ENCODE measurements at places on chromosomes 6 and 20.

GRCh38 chr6:136923116-136923953 is 1.2 kb downstream of the SLC35D3 start:
- DNase-seq, result no peak

DNA sequence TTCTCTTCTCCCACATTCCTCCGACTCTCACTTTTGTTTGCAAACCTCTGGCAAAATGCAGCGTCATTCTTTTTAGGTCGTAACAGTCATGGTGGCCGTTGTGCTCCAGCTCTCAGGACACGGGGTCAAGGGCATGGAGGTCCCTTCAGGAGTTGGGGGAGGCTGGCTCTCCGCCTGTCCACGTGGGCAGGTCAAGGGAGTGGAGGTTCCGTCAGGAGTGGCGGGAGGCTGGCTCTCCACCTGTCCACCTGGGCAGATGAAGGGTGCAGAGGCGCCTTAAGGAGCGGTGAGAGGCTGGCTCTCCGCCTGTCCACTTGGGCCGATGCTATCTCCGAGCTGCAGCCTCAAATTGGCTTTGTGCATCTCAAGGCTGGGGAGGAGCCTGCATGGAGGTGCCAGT is 98.0 kb downstream of the ERMARD start:
- DNase-seq, result no peak

- DNase-seq, result no peak
Observed at GRCh38 chr6:155444120-155444917, 11.3 kb downstream of the NOX3 start.

- no peak for DNase-seq
Observed at GRCh38 chr6:86107985-86108384, 465.3 kb upstream of the SYNCRIP start.

DNA sequence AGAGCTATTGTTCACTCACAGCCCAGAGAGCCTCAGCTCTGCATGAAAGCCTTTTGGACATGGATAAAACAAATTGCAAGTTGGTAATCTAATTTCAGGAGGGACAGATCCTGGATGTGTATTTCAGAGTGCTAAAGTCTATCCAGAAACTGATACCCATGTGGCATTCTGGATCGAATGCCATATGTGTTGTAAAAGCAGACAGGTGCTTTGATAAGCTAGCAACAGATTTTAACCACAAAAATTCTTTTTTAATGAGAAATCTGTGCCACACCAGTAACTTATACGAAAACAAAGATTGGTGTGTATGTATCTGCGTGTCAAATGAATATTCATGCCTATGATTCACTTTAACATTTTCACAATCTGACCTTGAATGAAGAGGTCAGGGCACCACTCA is 936.6 kb upstream of the MAP3K7 start:
- no peak for DNase-seq

DNA sequence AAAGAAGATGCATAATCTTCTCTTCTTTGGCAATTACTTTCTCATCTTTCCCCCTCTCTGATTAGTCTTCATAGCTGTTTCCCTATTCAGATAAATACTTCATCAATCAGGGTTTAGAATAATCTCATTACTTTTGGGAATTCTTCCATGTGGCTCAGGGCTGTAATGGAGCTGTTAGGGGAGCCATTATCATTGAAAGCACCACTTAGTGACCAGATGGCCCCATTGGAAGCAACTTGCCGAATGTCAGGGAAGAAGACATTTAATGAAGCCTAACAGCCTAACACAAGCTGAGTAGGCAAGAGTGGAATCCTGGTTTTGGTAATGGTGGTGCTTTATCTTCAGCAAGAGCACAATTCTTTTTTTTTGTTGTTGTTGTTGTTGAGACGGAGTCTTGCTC is 45.0 kb downstream of the TIAM2 start:
- DNase-seq, result no peak

DNA sequence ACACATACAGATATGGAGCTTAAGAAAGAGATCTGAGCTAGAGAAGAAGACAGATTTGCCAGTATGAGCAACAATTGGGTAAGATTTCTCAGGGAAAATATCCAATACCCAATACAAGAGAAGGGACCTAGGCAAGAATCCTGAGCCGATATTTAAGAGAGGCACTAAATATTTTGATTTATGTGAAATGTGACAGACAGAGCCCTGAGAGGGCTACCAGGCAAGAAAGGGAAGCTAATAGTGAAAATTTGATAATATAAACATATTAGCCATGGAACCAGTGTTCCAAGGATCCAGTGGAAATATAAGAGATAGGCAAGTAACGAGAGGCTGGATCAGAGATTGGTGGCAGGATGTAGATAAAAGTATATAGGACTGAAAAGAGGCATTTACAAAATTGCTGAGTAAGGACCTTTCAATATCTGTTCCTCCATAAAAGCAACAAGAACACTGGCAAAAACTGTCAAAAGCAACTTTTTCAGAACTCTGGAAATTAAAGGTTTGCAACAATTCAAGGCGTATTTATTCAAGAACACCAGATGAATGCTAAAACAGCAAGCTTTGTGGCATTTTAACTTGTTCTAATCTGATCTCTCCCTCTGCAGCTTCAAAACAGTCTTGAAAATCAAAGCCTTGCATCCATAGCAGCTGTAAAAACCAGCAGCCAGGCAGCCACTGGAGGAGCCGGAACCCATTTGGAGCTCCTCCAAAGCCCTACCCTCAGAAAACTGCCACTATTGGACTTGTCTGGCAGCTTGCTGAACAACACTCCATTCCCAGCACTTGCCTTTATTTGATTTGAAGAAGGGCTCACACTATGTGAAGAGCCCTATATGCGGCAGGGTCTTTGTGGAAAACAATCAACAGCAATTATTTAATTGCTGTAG is 58.8 kb downstream of the REV3L start:
- no peak for DNase-seq

DNA sequence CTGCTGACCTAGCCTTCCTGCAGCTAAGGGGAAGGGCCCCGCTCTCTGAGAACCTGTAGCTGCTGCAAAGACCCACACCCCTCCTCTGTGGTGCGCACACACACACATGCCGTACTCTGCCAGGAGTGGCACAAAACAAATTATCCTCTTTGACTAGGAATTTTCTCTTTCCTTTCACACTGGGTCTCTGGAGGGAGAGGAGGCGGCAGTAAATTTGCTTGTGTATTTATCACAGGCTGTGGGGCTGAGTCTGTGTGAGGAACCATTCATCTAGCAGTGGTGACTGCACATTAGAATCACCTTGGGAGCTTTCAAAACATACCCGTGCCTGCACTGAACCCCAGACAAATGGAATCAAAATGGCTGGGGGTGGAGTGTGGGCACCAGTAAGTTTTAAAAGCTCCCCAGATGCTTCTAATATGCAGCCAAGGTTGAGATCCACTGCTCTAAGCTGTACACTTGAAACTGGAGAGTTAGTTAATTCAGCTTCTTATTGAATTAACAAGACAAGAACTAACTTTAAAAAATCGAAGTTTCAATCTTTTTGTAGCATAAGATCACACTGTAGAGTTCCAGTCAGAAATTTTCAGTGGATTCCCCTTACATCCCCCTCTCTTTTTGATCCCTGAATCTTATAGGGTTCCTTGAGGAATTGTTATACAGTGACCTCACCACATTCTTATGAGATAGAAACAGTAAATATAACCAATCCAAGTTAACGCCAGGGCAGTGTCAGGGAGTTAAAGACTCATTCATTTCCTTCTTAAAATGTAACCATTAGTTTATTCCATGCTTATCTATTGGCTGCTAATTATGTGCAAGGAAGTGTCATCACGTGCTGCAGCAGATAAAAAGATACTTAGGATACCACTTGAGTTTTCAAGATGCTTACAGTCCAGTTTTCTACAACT is 29.8 kb upstream of the GMDS start:
- DNase-seq, result no peak

DNA sequence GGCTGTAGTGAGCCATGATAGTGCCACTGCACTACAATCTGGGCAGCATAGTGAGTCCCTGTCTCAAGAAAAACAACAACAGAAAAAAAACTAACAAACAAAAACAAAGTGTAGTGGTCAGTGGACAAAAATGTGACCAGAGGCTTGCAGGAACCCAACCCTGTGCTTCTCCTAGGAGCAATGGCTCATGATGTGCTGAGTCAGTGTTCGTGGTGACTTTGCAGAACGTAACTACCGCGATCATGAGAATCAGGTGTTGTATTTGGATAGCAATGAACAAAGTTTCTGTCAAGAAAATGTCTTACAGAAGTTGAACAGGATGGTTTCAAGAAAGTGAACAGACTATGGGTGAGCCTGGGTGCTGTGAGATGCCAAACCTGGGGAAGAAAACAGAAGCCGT is 18.5 kb upstream of the FOXC1 start:
- DNase-seq, result no peak

DNA sequence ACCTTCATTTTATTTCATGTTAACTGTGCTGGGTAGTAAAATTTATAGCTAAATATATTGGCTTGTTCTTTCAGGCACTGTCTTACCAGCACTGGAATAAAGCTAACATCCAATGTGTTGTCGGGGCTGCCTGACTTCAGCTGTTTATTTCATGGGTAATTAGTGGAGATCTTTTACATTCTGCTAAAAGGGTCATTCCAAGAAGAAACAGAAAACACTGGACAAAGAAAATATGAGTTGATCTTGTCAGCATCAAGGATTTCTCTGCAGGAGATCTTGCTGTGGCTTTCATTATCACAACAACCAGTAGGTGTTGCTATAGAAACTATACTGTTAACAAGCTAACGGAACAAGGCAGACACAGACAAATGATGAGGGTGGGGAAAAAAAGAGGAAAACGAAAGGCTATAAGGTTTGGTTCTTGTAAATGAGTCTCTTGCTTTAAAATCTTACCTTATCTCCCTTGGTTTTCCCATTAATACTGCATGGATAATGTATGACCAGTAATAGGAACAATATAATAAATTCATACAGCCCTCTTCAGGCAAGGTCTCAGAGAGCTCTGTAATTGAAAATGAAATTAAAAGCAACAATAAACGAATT is 206.8 kb downstream of the SIM1 start:
- DNase-seq, result peak; percentile 83

GRCh38 chr6:100475554-100476320 is 11.0 kb upstream of the SIM1 start:
- DNase-seq, result no peak

DNA sequence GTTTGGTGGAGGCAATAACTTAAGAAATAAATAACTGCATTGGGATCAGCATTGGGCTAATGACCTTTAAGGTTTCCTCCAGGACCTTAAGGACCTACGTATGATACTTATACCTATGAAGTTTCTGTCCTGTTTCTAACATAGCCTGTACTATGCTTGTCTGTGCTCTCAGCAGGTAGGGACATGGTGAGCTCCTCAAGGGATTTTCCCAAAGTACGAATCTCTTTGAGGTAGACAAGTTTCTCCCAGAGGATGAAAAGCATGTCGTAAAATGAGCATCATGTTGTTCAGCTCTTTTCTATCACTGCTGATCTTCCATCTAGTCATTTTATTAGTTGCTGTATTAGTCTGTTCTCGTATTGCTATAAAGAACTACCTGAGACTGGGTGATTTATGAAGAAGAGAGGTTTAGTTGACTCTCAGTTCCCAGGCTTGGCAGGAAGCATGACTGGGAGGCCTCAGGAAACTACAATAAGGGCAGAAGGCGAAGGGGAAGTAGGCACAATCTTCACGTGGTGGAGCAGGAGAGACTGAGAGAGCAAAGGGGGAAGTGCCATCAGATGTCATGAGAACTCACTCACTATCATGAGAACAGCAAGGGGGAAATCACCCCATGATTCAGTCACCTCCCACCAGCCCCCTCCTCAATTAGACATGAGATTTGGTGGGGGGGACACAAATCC is 77.8 kb upstream of the TGM3 start:
- no peak for DNase-seq

DNA sequence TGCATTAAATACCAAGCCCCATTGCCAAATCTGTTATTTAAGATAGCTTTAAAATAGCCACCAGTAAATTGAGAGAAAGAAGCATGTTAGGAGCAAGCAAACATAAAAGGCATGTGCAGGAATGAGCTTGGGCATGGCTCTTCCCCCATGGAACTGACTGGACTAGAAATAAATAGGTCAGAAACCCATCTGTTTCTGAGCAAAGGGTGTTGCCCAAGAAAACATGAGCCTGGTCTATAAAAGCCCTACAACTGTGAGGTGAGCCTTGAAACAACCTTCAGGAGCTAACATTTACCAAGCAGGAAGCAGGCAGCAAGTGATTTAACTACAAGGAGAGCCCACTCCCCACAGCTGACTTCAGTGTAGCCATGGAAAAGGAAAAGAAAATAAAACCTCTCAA is 126.3 kb downstream of the C6orf118 start:
- DNase-seq, result no peak

DNA sequence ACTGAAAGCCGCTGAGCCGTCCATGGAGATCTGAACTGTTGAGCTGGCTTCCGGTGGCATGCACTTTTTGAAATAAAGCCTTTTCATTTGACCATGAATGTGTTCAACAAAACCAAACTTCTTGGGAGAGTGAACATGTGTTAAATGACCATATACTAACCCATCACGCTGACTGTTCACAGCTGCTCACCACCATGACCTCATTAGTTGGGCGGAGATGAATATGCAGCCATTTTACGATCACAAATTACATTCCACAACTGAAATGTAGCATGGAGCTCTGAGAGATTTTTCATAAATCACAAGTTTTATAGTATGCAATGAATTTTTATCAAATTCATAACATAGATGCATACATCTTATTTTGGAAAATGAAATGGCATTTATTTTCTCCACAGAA is 4.2 kb downstream of the RAMACL start:
- DNase-seq, result no peak

DNA sequence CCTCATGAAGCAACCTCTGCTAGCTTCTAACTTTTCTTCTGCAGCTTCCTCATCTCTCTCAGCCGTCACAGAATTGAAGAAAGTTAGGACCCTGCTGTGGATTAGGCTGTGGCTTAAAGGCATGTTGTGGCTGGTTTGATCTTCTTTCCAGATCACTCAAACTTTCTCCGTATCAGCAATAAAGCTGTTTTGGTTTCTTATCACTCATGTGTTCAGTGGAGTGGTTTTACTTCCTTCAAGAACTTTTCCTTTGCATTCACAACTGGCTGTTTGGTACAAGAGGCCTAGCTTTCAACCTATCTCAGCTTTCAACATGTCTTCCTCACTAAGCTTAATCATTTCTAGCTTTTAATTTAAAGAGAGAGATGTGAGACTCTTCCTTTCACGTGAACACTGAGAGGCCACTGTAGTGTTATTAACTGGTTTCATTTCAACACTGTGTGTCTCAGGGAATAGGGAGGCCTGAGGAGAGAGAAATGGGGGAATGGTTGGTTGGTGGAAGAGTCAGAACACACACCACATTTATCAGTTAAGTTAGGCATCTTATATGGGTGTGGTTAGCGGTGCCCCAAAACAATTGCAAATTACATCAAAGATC is 17.2 kb downstream of the ZSCAN23 start:
- DNase-seq, result no peak
